ENCODE measurements at places on chromosomes 1 and 21.

- DNase-seq: no peak
These were observed 300.0 kb downstream of the HHIPL2 start for GRCh38 chr1:222247811-222248310.

- peak; percentile 22 for DNase-seq
These were observed 17.2 kb downstream of the VCAM1 start for GRCh38 chr1:100736746-100737145.

DNA sequence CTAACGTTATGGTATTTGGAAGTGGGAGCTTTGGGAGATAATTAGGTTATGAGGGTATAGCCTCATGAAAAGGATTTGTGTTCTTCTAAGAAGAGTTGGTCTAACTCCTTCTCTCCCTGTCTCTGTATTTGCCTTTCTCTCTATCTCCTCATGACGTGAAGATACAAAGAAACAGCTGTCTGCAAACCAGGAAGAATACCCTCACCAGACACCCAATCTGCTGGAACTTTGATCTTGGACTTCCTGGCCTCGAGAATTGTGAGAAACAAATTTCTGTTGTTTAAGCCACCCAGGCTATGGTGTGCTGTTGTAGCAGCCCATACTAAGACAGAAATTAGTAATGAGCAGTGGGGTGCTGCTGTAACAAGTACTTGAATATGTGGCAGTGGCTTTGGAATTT lies 16.1 kb downstream of the C1orf141 start:
- DNase-seq: no peak

DNA sequence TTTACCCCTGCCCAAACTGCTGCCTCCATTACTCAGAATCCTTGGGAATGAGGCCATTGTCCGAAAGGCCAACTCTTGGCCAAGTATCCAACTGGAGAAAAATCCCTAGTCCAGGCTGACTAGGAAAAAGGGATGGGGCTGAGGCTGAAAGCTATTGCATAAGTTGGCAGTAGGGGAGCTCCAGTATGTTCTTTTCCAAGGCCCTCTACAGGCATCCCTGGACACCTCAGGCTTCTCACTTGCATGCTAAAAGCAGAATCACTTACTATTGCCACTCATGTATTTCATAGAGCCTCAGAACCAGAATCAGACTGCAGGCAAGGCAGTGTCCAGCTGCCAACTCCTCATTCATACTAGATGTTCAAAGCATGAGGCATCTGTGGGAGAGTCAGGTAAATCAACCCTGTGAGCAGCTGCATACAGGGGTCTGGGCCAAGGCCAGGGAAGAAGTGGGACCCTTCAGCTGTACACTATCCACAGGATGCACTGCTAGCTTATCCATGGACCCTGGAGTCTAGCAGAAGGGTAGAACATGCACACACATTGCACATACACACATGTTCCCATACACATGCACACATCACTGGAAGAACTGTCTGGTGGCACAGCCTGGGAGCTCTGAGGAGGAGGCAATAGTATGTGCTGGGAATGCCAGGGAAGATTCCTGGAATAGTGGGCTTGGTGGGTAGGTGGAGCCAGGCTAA lies 195.3 kb downstream of the C1orf94 start:
- no peak for DNase-seq

GRCh38 chr1:30386156-30386926 lies 337.0 kb downstream of the MATN1 start:
- no peak for DNase-seq

DNA sequence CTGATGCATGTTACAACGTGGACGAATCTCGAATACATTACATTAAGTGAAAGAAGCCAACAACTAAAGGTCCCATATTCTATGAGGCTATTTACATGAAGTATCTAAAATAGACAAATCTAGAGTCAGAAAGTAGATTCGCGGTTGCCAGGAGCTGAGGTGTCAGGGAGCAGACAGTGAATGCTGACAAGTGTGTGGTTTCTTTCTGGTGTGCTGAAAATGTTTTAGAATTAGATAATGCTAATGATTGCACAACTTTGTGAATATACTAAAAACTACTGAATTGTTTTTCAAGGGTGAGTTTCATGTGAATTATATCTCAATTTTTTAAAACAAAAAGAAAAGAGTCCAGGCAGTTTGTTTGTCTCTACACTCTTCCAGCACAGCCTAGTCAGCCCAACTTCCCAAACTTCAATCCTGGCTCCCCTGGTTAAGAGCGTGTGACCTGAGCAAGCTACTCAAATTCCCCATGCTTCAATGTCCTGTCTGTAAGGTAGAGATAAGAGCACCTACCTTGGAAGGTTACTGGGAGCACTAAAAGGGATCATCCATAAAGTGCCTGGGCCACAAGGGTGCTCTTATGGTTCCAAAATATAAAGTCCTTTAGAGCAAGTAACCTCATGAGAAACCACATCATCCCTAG lies 20.9 kb downstream of the HLCS start:
- no peak for DNase-seq

DNA sequence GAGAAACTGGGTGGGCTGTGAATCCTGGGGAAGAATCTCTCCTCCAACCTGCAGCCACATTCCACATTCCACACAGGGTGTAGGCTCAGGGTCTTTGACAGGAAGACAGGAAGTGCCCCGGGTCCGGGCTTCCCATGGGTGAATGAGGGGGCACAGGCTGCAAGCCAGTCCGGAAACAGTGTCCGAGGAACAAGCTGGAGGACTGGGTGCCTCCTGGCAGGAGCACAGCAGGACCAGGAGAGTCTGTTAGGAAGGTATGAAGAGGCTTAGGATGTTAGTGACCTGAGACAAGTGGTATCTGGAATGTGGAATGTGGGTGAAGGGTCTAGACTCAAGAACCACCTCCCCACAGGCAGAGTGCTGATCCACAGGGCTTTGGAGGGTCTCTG lies 121.0 kb upstream of the CD34 start:
- DNase-seq: no peak

DNA sequence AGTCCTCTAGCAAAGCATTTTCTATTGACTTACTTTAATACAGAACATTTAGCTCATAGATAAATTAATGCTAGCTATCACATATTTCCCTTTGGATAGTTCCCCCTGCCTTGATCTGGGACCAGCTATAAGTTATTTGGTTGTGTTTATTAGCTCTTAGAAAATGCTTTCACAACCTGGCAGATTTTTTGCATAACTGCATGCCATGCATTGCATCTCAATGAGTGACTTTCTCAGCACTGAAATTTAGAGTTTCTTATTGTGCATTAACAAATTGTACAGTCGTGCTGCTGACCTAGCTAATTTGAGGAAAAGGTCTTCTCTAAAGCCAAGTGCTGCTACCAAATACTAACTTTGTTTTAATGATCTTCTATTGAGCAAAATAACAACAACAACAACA lies 164.8 kb downstream of the PLPPR5 start:
- no peak for DNase-seq

DNA sequence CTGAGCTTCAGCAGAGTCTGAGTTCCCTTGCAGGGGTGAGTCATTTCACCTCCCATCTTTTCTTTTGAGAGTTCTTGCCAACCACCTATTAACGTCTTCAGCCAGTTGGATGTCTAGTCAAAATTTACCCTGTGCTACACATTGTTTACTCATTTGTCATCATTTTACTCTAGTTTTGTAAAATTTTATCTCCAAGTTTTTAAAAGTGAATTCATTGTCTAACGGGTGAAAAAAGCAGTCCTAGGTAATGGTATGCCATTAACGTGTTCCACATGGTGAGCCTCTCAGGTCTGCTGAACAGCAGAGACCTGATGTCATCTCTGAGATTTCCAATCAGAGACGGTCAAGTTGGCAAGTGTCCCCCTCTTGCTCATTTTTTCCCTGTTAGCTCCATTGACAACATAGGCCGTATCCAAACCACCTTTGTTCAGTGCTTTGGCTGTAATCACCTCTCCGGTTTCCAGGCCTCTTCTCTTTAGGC lies 85.4 kb downstream of the TBX15 start:
- DNase-seq: no peak

DNA sequence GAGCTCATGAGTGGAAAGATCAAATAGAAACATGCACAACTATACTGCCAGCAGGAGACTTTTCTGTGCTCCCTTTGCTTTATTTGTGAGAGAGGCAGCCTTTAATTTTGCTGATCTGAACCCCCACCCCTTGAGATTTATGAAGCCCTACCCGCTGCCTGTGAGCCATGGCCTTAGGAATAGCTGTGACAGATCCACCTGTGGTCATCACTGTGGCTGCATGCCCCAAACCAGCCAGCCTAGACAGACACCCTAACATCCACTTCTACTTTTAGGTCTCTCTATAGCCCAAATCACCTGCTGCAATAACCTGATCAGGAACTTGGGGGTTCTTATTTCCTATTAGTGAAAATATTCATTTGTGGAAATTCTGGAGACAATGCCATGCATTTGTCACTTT lies 196.2 kb downstream of the C1orf94 start:
- no peak for DNase-seq

- no peak for DNase-seq
These were observed 798.9 kb downstream of the BRINP3 start for GRCh38 chr1:189678779-189679178.

GRCh38 chr1:25804244-25804963 lies 4.4 kb downstream of the SELENON start:
- DNase-seq: no peak

DNA sequence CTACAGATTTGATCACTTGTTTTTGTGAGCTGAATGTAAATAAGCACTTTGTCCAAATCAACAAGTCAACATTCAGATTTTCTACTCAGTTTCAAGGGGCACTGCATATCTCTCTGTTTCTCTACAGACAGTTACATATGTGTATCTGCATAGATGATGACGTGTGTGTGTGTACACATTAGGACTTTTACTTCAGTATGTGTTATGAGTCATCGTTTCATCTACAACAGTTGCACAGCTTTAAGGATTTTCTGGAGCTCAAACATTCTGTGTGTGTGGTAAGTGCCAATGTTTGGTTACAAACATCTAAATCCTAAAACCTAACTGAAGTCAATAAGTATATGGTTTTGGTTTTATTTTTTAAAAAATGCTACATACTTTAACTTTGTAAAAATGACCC lies 494.5 kb upstream of the PBX1 start:
- no peak for DNase-seq

DNA sequence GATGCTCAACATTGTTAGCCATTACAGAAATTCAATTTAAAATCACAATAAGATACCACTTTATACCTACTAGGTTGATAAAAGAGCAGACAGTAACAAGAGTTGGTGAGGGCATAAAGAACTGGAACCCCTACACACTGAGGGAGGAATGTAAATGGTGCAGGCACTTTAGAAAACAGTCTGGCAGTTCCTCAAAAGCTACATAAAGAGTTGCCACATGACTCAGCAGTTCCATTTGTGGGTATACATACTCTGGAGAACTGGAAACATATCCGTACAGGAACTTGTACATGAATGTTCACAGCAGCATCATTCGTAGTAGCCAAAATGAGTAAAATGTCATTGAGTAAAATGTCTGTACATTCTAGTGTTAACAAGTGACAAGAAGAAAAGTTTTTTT lies 17.0 kb downstream of the NSL1 start:
- no peak for DNase-seq

DNA sequence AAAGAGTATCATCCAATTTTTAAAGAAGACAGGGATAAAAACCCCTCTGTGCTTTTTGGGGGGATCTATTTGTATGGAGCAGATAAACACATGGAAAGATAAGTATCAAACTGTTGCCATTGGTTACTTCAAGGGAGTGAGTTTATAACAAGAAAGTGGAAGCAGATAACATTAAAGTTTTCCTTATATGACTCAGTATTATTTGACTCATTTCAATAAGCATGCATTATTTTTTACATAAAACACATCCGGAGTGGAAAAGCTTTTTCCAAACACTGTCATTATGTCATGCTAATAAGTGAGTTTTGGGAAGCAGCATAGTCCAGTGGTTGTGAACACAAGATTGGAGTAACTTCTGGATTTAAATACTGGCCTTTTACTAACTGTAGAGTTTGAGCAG lies 452.2 kb downstream of the LTN1 start:
- DNase-seq: no peak

GRCh38 chr1:52551507-52552235 lies 1.2 kb downstream of the TUT4 start:
- peak; percentile 59 for DNase-seq

GRCh38 chr1:56562891-56563452 lies 16.4 kb downstream of the PLPP3 start:
- no peak for DNase-seq
